ENCODE measurements at places on chromosomes 4 and X.

GRCh38 chrX:153921511-153922446 is 4.3 kb downstream of the ARHGAP4 start:
- DNase-seq = no peak

- DNase-seq = no peak
These were observed 122.5 kb downstream of the SPATA18 start for GRCh38 chr4:52173470-52174045.

GRCh38 chr4:112511093-112511802 is 4.7 kb downstream of the NEUROG2 start:
- DNase-seq = no peak

- DNase-seq = no peak
These were observed 376.0 kb downstream of the BCOR start for GRCh38 chrX:39721566-39722279.

- no peak for DNase-seq
These were observed 36.6 kb downstream of the ZFP42 start for GRCh38 chr4:188032170-188032569.

- no peak for DNase-seq
These were observed 59.6 kb upstream of the DHX15 start for GRCh38 chr4:24643774-24644520.

DNA sequence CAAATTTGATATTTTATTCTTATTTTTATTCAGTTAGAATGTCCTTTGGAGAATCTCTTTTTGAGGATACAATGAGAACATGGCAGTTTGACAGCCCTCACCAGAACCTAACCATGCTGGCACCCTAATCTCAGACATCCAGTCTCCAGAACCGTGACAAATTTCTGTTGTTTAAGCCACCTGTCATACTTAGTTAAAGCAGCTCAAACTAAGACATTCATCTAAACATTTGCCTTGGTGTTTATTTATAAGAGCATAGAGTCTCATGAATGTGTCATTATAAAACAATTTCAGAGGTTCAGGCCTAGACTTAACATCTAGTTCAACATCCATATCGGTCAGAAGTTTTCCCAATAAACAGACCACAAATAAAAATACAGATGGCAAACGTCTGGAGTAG is 125.1 kb upstream of the FUNDC1 start:
- DNase-seq = no peak

GRCh38 chr4:158810487-158811215 is 41.8 kb downstream of the FNIP2 start:
- no peak for DNase-seq

- no peak for DNase-seq
These were observed 29.6 kb downstream of the PBDC1 start for GRCh38 chrX:76202471-76202870.

GRCh38 chr4:45283352-45283751 is 557.0 kb upstream of the GNPDA2 start:
- DNase-seq = no peak

DNA sequence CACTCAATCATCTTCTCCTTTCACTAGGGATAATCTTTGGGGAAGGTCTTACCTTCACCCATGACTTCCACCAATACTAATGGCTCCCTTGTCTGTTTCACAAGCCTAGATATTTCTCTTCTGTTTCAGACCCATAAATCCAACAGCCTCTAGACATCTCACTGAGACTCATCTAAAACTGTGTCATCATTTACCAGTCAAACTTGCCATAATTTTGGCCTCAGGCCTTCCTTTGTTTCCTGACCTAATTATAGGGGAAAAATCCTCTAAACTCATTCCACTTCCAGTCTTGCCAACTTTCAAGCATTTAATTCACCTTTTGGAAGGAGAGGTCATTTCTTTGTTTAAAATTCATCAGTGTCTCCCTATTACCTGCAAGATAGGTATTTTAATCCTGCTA is 181.0 kb upstream of the CNKSR2 start:
- no peak for DNase-seq

- DNase-seq = no peak
These were observed 75.4 kb downstream of the AR start for GRCh38 chrX:67619253-67619652.

- DNase-seq = no peak
These were observed 9.9 kb upstream of the MOB1B start for GRCh38 chr4:70892086-70892769.

DNA sequence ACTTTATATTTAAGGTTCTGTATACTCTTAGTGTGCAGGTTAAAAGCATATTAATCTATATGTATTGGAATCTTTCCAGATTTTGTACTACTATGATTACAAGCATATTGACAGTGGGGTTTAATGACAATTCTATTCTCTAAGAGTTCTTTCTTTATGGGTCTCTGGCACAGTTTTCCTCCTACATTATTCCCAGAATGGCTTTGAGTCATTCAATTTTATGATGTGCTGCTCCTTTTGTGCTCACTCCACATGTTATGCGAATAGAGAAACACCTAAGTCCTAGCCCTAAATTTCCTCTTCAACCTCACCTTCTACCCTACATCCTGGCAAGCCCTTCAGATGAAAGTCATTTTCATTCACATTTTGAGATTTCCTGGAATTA is 209.9 kb upstream of the DIAPH2 start:
- DNase-seq = no peak

DNA sequence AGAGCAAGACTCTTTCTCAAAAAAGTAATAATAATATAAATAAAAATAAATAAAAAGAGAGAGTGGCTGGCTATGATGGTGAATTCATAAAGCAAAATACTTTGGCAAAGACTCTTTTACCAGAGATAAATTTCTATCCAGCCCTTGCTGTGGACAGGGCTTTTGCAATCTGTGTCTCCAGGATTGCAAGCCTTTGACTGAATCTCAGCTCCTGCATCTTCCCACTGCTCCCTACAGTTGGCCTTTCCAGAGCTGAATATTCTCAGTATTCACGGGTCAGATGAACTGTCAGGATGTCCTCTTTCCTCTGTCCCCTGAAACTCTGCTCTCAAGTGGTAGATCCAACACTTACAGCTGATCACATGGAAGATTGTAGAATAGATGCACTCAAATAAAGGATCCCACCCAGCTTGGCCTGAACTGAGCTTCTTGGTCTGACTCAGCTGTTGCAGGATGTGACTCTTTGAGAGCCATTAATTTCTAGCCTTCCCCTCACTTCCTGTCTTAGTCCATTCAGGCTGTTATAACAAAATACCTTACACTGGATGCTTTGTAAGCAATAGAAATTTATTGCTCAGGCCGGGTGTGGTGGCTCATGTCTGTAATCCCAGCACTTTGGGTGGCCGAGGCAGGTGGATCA is 123.4 kb upstream of the GUCY1A1 start:
- DNase-seq = no peak

DNA sequence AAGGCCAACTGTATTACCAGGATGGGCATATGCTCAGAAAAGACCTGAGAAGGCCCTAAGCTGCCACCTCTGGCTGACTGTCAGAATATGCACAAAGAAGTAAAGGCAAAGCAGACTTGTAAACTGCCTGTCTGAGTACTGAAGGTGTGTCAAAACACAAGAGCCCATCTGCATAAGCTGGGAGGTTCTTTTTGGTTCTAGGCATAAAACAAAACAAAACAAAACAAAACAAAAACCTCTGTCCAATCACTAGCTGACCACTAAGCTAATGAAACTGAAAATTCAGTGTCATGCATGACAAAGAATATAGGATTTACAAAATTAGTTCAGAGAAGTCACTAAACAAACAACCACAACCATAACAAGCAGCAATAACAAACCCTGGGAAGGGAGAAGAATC is 20.6 kb downstream of the SH3D19 start:
- DNase-seq = no peak

DNA sequence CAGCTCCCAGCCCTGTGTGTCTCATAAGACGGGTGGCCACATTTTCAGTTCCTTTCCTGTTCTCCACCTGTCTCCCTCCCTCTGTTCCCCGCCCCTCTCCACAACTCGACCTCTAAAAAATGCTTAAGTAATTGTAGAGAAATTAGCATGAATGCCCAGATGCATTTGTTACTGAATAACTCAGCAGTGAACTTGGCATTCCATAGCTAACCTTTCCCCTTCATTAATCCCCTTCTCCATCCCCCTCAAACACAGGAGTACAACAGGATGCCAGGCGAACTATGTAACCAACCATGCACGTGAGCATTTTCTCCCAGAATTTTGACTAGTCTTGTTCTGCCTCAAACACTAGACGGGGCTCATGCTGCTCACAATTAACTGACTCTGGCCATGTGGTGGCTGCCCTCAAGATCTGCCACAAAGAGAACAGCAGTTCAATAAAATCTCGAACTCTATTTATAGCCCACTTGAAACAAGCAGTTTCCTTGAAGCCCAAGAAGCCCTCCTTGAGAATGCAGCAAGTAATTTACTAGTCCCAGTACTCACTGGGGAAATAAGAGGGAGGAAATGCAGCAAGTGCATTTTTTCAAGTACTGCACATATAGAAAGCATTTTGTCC is 351.2 kb downstream of the ARHGAP24 start:
- no peak for DNase-seq

DNA sequence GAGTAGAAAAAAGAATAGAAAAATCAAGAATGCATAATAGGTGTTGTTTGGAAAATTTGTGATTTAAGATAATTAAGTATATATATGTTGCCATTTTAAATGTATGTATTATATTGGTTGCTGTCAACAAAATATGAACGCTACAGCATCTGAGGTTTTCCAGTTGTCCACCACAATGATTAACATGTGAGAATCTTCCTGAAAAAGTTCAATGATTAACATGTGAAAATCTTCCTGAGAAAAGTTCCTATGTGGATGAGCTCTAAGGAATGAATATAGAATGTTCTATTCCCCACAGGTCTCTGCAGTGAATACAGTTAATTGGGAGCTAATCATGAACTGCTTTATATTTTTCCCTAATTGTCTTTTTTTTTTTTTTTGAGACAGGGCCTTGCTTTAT is 214.7 kb downstream of the CBR4 start:
- DNase-seq = no peak

GRCh38 chr4:188316391-188316790 is 177.2 kb downstream of the TRIML1 start:
- DNase-seq = no peak

Measured in stimulated activated CD8-positive, alpha-beta memory T cell treated with anti-CD3 and anti-CD28 coated beads, Interleukin-7, amount 100 ng/mL, for 4 hours (primary cell).